ENCODE measurements at places on chromosomes 4 and X. TPM values are rescaled to one million over a fixed set of nuclear protein-coding genes. Genes with fewer than 3 reads are reported as not detected.

The ADGRL3 gene
- 0.05 TPM for total RNA-seq

The COL4A6 gene
- total RNA-seq, result 17.1 TPM

The RS1 gene
- total RNA-seq, result not detected

The ATP8A1 gene
- total RNA-seq, result 0.03 TPM

The ODAPH gene
- not detected for total RNA-seq

The PAGE2 gene
- total RNA-seq, result not detected

The SLC49A3 gene
- total RNA-seq, result 0.15 TPM

The AMTN gene
- not detected for total RNA-seq

The ARHGAP4 gene
- 1.1 TPM for total RNA-seq

The EOLA2 gene
- 58.6 TPM for total RNA-seq
